ENCODE measurements at places on chromosomes 3 and 15.

- DNase-seq: no peak
Observed at GRCh38 chr3:18761530-18761929, 336.4 kb upstream of the SATB1 start.

DNA sequence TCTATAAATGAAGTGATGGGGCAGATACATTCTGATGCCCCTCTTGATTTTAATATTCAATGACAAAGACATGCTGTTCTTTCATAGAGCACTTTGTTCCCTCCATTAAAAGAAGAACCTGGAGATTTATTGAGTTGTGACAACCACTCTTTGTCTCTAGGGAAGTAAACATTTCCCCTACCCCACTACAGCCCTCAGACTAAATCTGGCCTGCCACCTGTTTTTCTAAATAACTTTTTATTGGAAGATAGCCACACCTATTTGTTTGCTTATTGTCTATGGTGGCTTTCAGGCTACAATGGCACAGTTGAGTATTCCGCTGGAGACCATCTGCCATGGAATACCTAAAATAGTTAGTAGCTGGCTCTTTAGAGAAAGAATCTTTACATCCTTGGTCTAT, 41.2 kb upstream of the ZNF385D start:
- no peak for DNase-seq

DNA sequence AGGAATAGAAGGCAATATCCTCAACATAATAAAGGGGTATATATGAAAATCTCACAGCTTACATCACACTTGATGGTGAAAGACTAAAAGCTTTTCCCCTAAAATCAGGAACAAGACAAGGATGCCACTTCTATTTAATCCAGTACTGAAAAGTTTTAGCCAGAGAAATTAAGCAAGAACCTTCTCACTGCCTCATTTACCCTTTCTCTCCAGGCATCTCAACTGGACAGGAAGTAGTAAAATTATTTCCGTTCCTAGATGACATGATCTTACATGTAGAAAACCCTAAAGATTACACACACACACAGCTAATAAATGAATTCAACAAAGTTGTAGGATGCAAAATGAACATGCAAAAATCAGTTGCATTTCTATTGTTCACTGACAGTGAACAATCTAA, 11.2 kb downstream of the SCAP start:
- DNase-seq: no peak

DNA sequence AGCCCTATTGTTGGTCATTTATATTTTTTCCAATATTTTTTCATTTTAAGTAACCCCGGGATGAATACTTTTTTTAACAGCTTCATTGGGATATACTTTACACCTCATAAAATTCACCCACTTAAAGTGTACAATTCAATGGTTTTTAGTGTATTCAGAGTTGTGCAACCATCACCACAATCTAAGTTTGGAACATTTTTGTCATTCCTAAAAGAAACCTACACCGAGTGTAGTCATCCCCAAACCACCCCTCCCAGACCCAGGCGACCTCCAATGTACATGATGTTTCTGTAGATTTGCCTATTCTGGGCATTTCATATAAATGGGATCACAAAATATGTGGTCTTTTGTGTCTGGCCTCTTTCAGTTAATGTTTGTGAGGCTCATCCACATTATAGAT, 118.3 kb upstream of the FRMD4B start:
- DNase-seq: no peak

DNA sequence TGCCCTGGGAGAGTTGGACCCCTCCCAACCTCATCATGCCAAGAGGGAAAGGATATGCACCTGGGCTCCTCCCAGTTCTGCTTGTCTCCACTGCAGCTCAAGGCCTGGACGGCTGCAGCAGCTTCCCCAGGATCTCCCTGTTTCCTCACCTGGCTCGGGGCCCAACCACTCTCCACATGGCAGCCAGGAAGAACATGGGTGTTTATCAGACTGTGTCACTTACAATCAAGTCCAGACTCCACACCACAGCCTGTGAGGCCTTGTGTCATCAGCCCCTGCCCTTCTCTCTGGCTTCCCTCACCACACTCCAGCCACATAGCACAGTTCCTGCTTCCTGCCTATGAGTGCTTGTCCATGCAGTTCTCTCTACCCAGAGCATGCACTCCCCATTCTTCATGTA, 534.4 kb downstream of the EPHB1 start:
- DNase-seq: peak; percentile 47

DNA sequence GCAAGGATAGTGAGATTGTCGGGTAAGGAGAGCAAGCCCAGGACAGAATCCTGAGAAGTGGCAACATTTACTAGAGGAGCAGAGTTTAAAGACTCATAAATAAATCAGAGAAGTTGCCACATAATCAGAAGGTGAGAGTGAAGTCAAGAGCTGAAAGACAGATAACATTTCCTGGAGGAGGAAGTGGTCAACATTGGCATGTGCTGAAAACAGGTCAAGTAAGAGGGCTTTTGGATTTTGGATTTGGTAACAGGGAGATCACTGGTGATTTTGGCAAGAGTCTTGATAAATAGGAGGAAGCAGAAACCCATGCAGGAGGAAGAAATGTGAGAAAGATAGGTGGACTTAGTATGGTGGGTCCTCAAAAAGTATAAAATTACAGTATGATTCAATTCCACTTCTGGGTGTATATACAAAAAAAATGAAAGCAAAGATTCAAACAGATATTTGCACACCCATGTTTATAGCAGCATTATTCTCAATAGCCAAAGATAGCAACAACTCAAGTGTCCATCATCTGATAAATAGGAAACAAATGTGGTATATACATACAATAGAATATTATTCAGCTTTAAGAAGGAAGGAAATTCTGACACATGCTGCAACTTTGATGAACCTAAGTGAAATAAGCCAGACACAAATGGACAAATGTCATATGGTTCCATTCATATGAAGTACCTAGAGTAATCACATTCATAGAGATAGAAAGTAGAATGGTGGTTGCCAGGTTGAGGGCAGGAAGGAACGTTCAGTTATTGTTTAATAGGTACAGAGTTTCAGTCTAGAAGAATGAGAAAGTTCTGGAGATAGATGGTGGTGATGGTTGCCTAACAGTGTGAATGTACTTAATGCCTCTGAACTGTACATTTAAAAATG, 27.3 kb upstream of the MBNL1 start:
- peak; percentile 34 for DNase-seq

GRCh38 chr3:36909666-36910065, 35.2 kb downstream of the TRANK1 start:
- DNase-seq: no peak

Data from kidney tubule cell (primary cell).